Cortex of kidney (tissue), 1 donor: ENCODE measurements at places on chromosomes 1 and 21.

GRCh38 chr1:84301004-84301784, at the start of gene SAMD13:
Gene SAMD13 (plus strand): TSS chr1:84301708. CDS start chr1:84303235, 1,527 bp downstream.
- no peak for DNase-seq

GRCh38 chr1:211643324-211644212, 31.9 kb downstream of the NEK2 start:
- no peak for DNase-seq

DNA sequence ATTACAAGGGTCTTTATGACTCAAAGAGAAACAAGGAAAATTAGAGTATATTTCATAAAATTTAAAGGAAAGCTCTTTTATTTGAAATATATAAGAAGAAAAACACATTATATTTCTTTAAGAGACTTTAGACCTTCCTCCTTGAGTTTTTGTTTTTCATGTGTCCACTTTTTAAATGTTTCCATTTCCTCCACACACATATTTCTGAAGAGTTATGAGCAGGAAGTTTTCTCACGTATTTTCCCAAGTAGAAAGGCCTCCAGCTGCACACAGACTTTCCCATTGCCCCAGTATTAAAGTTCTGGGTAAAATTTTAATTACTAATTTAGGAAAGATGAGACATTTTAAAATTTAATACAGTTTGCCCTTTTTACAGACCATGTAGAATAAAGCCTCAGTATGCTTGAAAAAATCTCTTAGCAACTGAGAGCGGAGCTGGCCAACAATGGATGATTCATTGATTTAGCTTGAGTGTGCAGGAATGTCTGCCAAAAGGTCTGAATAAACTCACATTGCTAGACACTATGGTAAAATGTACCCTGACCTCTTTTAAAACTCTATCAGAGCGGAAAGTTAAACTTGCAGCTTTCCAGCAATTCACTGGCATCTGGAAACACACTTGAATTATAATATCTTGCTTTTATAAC, 57.9 kb downstream of the DDAH1 start:
- DNase-seq = no peak

DNA sequence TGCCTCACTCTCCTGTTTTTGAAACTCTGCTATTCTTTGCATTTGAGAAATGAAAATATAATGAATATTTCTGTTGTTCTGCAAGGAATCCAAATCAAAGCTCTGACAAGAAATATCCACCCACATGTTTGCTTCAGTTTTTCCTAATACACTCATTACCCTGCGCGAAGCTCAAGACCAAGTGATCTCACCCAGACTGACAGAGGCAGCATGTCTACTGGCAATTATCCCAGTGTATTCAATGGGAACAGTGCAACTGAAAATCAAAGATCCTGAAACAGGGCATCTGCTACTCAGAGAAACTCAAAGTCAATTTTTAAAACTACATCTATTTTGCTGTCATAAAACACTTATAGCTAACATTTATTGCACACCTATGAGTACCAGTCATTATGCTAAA, 321.0 kb upstream of the LRRC7 start:
- no peak for DNase-seq

DNA sequence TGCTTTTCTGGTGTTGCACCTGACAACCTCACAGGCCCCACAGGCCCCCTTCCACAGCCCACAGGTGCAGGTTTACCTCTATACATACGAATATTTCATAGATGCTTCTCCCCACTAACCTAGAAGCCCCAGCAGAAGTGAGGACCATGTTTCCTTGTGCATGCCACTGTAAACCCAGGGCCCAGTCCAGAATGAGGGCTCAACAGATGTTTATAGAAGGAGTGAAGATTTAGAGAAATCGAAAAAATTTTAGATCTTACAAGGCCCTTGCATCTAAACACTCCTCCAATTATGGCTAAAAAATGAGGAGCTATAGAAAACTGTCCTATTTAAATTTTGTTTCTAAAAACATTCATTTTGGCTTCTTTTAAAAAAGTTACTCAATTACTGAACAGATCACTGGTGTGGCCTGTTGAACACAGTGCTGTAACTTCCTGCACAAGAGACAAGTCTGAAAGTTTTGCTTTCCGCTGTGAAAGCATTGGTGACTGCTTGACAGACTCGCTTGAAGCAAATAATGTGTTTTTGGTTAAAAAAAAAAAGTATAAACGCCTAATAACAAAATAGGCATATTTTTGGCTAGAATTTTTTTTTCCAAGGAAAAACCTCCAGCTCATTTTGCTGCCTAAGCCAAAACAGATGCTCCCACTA, 1.2 kb downstream of the ABCB10 start:
- no peak for DNase-seq

DNA sequence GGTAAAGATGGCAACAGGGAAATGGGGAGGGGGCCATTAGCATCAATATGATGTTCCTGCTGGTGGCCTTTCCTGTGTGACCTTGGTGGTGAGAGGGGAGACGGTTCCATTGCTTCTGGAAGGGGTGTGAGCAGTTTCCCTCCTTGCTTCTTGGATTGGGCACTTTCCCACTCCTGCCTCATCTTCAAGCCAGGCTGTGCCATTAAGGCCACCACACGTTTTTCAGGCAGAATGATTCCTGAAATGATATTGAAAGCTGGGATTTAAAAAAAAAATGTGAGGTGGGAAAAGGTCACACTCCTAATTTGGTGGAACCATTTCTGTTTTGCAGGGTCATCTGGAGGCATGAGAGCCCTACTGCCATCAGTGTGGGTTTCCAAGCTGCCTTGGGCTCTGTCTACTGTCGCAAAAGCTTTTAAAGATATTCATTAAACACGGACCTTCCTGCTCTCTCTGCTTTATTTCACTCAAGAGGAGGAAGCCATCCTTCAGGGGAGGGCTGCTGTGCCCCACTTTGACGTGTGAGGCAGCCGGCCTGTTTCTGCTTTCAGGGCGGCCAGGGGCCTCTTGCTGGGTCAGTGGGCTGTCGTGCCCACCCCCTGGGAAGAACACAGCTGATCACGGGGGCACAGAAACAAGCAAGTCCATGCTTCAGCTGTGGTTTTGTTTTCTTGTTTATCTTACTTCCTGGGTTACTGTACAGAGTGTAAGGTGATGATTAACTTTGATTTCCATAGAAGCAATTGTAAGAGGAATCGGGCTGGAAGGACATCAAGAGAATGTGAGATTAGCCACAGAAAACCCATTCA, 8.0 kb downstream of the RIIAD1 start:
- DNase-seq = no peak

DNA sequence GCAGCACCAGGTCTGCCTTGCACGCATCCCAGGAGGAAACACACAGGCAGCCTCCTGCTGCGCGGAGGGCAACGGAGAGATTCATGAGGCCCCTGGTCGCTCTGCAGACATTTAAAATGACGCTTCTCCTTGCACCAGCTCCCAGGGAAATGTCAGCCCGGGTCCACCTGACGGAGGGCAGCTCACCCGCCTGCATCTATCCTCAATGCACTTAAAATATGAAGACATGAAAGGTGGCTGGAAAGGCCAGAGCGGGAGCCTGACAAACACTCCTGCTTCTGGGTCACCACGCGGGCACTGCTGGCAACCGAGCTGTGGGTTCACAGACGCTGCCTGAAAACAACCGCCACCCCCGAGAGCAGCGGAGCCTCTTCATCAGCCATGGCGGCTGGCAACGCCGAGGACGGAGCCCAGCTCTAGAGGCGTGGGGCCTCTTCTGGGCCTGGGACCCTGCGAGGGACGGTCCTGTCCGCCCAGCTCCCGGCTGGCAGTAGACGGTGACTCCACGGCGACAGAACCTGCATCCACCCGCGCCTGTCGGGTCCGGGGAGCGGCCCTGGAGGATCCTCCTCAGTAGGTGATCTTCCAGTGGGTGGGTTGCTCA, 22.7 kb downstream of the POFUT2 start:
- DNase-seq = no peak

GRCh38 chr1:94025383-94026340, 95.3 kb downstream of the ABCA4 start:
- no peak for DNase-seq

DNA sequence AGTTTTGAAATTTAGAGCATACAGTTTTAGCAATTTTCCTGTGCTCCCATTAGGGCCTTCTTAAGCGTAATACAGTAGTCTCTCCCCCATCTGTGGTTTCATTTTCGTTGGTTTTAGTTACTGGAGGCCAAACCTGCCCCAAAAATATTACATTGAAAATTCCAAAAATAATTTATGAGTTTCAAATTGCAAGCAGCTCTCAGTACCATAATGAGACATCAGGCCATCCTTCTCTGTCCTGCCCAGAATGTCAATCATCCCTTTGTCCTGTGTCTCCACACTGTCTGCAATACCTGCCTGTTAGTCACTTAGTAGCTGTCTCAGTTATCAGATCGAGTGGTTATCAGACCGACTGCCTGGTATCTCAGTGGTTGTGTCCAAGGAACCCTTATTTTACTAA, 45.4 kb downstream of the ADSS2 start:
- no peak for DNase-seq

GRCh38 chr21:40294345-40294744, 427.1 kb downstream of the PCP4 start:
- DNase-seq = no peak

- no peak for DNase-seq
These were observed 362.7 kb downstream of the PTPRU start for GRCh38 chr1:29599071-29599470.

DNA sequence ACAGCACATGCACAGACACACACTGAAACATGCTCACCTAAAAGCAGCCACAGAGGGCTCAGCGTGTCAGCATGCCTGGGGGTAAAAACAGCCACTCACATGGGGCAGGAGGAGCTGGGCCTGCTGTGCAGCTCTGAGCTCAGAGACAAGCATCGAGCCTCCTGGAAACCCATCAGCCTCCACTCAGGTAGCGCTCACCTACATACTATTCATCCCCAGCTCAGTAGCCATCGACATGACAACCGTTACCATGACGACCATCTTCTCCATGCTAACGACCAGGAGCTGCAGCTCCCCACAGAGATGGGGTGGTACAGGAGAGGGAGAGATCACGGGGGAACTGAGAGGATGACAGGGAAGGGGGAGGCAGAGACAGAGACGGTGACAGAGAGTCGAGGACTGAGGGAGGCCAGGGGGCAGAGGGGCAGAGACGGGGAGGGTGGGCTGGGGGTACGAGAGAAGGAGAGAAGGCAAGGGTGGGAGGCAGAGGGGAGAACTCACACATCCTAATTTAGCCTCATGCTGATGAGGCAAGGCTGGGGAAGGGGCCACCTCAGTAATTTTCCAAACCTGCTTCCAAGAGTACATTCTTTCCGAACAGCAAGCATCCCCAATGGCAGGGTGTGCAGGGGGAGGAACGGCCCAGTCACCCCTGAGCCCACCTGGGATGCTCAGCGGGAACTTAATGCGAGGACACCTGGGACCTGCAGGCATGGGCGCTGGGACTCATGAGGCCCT, 28.4 kb downstream of the SDC3 start:
- DNase-seq = no peak

DNA sequence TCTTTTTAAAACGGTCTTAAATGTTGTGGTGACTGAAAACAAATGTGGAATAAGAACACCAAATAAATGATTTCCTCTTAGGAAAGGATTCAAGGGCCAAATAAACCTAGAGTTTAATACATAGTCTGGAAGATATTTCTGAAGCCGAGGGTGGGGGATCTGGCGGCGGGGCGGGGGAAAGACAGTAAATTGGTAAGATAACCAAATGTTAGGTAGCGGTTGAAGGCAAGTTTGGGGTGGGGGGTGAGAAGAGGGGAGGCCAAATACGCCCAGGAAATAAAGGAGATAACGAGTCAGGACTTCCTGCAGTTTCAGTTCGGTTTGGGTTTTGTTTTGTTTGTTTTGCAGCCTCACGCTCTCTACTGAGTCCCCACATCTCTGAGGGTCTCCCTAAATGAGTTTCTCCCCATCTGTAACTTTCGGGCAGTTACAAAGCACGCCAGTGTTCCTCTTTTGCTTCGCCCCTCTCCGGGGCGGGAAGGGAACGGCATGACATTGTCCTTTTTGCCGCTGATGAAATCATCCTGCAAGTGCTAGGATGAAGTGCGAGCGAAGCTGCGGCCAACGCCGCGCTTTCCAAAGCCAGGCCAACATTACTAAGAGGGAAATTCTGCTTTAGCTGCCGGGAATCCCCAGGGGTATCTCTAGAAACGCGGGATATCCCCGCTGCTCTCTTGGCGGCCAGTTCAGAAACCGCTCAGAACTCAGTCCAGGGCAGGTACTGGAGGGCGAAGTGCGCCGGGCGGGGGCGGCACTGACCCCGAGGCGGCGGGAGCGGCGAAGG, 844 bp downstream of the NIBAN1 start:
- no peak for DNase-seq

DNA sequence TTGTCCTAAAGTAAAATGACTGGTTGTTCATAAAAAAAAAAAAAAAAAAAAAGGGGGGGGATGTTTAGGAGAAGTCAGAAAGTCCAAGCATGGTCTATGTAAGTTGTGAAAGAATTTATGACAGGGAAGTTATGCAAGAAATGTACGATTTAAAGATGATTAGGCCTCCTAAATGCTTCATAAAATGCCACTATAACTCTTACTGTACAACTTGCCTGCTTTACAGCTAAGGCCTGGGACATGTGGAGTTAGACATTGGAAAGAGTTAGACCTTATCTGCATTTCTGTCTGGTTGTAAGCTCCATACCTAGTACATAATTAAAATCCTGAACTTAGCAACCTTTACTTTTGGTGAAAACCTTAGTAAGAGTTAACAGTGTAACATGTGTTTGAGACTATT, 150.0 kb downstream of the TPR start:
- DNase-seq = no peak

- DNase-seq = no peak
These were observed 22.6 kb upstream of the A3GALT2 start for GRCh38 chr1:33343539-33343938.

GRCh38 chr1:175054736-175055135, 12.9 kb upstream of the TNN start:
- DNase-seq = no peak

GRCh38 chr1:116537898-116538297, 32.9 kb downstream of the CD58 start:
- DNase-seq = no peak

DNA sequence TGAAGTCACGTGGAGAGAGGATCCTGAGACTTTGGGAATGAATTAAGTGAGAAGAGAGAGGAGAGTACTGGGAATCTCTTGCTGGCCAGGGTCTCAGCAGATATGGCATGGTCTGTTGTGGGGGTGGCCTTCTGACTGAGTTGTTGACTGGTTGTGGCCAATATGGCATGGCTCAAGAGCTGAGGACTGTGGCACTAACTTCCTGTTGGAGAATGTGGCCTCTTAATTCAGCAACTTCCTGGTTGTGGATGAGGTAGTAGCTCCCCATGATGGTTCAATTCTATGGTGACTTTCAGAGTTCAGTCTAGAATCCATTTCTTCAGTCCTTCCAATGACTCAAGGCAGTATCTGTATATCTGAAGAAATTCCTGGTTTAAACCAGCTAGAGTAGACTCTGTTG, 44.7 kb upstream of the PAXBP1 start:
- no peak for DNase-seq

DNA sequence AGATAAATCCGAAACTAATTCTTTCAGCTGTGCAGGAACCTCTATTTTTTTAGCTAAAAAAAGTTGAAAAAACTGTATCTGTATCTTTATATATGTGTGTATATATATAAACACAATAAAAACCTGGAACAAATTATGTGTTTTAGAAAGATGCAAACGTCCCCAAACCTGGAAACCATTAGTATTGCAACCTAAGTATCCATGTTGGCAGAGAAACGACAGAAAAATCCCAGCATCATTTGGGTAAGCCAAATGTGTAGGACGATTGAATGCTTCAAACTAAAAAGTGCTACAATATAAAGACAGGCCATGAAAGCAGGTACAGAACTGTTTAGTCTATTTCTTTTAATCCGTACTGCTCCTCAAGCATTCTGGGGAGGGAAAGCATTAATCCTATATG, 87.9 kb downstream of the AHCTF1 start:
- DNase-seq = no peak

- DNase-seq = no peak
These were observed 5.7 kb downstream of the CEP104 start for GRCh38 chr1:3851292-3851691.
